ENCODE measurements at places on chromosomes 3 and 15. TPM values are rescaled to one million over a fixed set of nuclear protein-coding genes. Genes with fewer than 3 reads are reported as not detected.
A peak's percentile ranks its signal among the peaks of the same experiment; 100 is the strongest.

The CPLX3 gene
- 0.18 TPM for total RNA-seq

The CCR9 gene
- 0.28 TPM for total RNA-seq

The LRRC34 gene
- 5.6 TPM for total RNA-seq

The GLT8D1 gene
- 43.4 TPM for total RNA-seq

The TRPC1 gene
- total RNA-seq: 3.0 TPM

The PEAK1 gene
- 23.6 TPM for total RNA-seq

The CCR3 gene
- total RNA-seq: 1.2 TPM

The NLGN1 gene
- not detected for total RNA-seq

The SKOR1 gene
- total RNA-seq: 0.23 TPM

- no peak for DNase-seq
Measured at GRCh38 chr3:23376516-23377248, 173.6 kb downstream of the UBE2E2 start.

DNA sequence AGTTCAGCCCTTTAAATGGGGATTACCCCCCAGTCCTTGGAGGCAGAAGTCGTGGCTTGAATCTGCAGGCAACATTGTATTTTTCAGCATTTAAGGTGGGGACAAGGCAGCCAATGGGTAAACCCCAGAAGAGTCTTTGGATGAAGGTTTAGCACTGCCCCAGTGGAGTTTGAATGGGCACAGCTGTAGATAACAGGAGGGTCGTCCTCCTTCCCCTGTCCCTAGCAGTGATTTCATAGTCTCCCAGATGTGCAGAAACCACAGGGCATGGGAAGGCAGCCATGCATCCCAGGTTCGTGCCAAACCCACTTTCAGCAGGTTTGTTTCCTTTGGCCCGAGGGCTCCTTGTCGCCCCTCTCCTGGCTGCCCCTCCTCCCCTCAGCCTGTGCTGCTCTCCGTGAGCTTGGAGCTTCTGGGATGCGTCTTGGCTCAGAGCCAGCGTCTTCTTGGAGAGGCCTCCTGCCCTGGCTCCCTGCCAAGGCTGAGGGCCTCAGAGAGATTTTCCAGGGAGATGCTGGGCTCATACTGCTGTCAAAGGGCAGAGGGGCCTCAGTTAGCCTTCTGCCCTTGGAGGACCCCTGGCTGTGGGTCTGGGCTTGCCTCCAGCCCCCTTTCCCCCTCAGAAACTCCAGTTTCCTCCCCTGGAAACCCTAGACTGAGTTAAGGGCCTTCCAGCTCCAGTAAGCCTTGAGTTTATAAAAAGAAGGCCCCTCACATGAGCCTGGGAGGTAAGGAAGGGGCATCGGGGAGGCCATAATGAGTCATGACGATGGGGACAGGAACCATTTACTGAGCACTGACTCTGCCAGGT, 48.9 kb upstream of the POLG start:
- DNase-seq: no peak

- DNase-seq: peak; percentile 43
Measured at GRCh38 chr15:74307827-74308811, 59.3 kb downstream of the CYP11A1 start.

- DNase-seq: no peak
Measured at GRCh38 chr3:123346021-123346420, 102.9 kb downstream of the ADCY5 start.

DNA sequence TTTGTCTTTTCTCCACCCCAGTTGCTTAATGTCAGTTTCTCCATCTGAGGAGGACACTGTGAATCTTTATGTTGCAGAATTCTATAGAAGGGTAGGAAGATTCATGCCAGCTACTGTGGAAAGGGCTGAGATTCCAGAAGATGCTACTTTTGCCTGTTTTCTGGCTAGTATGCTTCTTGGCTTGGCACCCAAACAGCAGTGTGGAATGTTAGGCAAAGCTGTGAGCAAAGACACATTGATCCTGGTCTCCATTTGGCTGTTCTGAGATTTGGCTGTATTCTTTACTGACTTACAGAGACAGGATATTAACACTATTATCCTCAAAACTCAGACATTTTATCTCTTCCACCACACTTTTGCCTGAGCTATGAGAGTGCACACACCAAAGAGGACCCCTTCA, 39.3 kb downstream of the PDHB start:
- no peak for DNase-seq

DNA sequence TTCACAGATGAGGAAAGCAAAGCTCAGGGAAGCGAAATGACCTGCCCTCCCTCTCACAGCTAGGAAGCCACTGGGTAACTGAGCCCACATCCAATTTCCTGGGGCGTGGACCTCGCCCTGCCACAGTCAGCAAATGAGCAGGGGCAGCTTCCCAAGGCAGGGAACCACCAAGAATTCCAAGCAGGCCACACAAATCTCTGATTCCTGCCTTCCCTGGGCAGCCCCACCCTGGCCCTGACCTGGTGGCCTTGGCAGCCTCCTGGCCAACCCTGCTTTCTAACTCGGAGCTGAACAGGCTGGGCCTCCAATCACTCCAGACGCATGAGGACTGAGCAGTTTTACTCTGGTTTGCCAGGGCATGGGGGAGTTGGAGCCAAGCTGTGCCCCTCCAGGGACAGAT, 203.7 kb upstream of the TLE3 start:
- DNase-seq: no peak

GRCh38 chr3:168155303-168155702, 59.6 kb upstream of the GOLIM4 start:
- no peak for DNase-seq

DNA sequence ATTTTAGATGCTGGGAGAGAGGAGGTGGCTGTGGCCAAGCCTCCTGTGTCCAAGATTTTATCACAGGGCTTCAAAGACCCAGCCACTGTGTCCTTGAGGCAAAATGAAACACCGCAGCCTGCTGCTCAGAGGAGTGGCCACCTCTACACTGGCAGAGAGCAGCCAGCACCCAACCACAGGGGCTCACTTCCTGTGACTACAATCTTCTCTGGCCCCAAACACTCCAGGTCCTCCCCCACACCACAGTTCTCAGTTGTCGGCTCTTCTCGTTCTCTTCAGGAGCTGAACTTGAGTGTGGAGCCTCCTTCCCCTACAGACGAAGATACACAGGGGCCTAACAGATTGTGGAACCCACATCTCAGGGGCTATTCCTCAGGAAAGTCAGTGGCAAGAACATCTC, 45.6 kb downstream of the CDAN1 start:
- DNase-seq: peak; percentile 23

- no peak for DNase-seq
Measured at GRCh38 chr3:176359211-176359610, 838.1 kb downstream of the TBL1XR1 start.

GRCh38 chr3:30747771-30748281, 141.4 kb downstream of the TGFBR2 start:
- DNase-seq: no peak

- no peak for DNase-seq
Measured at GRCh38 chr3:142999881-143000280, 1.5 kb upstream of the U2SURP start.

DNA sequence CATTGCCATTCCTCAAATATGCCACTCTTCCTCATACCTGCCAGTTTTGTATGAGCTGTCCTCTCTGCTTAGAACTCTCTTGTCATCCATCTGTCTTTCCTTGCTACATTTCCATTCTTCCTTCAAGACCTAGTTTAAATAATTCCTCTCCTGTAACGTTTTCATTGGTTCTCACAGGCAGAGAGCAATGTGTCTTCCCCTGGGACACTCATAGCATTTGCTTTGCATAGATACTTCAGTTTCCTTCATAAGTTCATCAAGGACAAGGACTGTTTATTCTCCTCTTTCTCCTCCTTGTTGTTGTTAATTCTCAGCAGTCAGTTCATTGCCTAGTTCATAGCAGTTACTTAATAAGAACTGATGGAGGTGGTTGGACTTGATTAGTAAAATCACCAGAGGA, 10.5 kb downstream of the NR2C2 start:
- no peak for DNase-seq

DNA sequence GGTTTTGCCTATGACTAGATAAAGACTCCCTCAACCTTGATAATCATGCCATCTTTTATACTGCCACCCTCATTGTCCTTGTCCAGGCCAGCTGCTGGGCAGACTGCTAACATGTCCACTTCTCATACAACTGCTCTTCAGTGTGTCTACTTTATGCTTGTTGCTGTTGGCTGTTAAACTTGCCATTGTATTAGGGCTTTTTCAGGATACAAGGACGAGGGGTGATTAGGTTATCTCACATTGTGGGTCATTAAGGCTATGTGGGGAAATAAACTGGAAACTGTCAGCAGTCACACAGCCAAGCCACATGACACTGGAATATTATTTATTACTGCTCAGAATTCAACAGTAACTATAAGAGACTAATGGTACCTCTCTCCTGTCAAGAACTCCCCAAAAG, 36.1 kb downstream of the STARD9 start:
- no peak for DNase-seq

- DNase-seq: no peak
Measured at GRCh38 chr3:141289228-141289772, 57.7 kb downstream of the PXYLP1 start.

GRCh38 chr3:30655187-30655812, 48.9 kb downstream of the TGFBR2 start:
- peak; percentile 44 for DNase-seq

DNA sequence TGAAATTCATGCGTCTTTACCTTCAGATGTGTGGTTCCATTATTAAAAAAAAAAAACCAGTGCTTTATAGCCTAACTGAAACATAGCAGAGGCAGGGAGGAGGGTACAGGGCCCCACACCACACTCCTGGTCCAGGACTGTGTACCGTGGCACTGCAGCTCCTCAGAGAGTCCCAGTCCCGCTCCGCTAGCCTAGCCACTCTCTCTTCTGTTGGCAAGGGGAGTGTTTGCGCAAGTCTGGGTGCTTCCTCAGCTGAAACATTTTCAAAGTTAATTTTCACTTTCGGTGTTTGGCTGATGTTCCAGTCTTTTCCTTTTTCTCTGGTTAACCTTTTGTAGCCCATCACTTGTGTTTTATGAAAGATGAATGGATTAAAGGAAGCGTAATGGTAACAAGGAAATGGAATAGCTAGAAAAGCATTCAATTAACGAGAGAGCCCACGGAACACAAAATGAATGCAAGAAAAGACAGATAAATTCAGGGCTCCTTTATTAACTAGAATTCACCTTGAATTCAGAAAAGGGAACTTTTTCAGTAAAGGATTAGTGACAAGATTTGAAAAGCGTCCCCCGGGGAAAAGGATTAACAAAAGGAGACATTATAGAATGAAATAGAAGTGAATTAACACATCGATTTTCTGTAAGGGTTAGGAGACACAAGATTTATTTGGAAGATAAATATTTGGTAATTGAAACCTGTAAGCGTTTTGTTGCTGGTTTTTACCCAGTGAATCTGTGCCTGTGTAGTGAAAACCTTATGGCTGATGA, 177.0 kb downstream of the CACNA2D3 start:
- no peak for DNase-seq

- DNase-seq: no peak
Measured at GRCh38 chr3:124920718-124921117, 13.8 kb downstream of the MUC13 start.

GRCh38 chr3:20574746-20575145, 388.7 kb upstream of the SGO1 start:
- no peak for DNase-seq

DNA sequence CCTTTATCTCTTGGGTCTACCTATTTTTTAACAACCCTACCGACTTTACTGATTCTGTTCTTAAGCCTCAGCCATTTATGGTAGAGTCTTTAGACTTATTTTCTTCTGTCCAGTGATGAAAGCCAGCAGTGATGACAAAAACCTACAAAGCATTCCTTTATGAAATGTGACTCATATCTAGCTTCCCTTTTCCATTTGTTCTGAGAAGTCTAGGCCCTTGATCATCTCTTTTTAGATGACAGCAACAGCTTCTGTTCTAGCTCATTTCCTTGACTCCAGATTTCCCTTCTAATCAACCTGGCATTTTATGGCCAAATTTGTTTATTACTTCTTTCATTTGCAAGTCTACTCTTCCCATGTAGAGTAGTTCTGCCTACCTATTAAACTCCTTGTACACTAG, 36.1 kb downstream of the CFAP44 start:
- no peak for DNase-seq

DNA sequence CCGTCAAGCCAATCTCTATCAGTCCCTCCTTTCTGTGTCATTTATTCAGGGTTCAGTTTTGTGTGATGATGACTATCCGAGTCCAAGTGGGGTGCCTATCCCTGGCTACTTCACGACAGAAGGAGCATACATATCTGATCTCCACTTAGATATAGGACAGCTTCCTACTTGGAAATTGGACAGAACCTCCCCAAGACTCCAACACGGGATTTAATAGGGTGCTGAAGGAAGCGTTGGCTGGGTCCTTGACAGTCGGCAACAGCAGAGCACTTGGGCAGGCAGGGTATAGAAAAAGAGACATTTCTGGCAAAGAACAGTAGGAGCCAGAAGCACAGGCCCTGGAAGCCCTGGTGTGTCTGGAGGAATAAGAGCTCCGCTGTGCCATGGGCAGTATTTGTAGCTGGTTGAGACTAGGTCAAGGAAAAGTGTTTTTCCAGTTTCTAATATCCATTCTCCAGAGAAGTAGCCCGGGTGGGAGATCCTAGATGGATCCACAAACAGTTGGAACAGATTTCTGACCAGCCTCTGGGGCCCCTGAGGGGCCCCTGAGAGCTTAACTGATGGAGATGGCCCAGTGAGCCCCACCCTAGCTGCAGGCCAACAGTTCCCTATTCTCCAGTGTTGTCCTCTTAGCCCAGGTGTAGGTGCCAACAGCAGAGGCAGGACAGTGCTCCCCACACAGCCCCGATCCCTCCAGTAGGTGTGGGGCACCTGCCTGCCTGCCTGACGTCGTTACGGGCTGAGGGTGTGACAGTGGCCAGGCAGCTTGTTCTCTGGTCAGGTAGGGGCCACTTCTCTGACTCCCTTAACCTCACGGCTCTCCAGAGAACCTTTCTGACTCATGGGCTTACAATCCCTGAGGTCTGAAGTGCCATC, 130.8 kb downstream of the CHCHD6 start:
- DNase-seq: peak; percentile 13

DNA sequence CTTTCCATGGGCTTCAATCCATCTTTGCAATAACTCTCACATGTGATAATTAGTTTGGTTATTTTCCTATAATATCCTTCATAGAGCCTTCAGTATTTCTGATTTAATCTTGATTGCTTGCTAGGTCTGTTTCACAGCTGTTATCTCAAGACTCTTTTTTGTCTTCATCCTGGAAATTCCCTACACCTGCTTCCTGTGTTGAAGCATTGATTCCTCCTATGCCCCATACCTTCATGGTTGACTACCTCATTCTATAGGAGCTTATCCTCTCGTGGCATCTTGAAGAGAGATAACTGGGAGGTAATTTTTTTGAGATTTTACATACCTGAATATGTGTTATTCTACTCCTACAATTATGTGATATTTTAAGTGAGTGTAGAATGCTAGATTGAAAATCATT, 26.7 kb downstream of the PIK3CA start:
- no peak for DNase-seq
